ENCODE measurements at places on chromosomes 7 and 10.

GRCh38 chr10:83343676-83344075, 795.6 kb upstream of the GHITM start:
- no peak for DNase-seq

GRCh38 chr10:10482613-10483012, 535.1 kb upstream of the CELF2 start:
- no peak for DNase-seq

DNA sequence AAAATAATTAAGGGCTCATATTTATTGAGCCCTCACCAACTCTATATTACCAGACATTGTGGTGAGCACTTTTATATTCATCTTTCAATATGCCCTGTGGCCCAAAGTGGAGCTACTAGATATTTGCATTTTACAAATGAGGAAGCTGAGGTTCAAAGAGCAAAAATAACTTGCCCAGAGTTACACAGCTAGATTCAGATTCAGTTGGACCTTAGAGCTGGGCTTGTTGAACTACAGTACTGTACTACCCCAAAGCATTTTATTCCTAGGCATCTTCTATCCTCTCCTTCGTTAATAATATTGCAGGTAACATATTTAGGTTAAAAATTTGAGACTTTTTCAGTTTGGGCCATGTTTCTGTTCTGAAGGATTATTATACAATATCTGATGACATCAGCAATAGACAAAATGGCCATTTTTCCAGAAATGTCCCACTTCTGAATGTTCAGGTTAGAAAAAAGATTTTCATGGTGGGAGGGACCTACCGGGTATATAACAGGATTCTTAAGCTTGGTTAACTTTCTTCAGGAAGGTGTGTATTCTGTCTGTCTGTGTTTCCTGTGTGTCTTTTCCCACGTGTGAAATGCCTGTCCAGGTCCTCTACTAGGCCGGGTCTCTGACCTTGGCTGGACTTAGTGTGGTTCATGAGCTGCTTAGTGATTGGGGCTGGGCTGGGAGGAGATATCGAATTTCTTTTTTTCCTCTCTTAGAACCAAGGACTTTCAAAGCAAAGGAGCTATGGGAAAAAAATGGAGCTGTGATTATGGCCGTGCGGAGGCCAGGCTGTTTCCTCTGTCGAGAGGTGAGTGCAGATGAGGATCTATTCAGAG, 13.6 kb downstream of the PRXL2A start:
- no peak for DNase-seq

DNA sequence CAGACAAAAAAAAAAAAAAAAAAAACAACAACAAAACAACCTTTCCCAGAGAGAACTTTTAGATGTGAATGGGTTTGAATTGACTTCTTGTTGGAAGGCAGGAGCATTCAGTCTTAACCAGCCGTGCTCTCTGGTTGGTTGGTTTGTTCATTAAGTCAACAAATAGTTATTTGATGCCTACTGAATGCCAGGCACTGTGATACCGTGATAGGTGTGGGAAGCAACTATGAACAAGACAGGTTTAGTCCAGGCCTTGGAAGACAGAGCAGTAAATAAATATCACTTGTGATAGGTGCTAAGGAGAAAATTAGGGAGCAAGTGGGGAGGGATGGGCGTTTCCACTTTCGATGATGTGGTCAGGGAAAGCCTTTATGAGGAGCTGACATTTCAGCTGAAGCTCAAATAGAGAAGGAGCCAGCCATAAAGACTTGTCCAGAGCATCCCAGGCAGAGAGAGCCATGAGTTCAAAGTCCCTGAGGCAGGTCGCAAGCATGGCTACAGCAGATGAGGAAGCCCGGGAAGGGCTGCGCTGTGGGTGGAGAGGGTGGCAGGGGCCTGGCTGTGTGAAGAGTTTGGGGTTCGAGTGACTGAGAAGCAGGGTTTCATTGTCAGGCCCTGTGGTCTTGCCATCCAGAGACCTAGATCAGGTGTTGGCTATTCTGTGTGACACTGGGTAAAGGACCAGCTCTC, 8.0 kb downstream of the TSPAN15 start:
- no peak for DNase-seq

DNA sequence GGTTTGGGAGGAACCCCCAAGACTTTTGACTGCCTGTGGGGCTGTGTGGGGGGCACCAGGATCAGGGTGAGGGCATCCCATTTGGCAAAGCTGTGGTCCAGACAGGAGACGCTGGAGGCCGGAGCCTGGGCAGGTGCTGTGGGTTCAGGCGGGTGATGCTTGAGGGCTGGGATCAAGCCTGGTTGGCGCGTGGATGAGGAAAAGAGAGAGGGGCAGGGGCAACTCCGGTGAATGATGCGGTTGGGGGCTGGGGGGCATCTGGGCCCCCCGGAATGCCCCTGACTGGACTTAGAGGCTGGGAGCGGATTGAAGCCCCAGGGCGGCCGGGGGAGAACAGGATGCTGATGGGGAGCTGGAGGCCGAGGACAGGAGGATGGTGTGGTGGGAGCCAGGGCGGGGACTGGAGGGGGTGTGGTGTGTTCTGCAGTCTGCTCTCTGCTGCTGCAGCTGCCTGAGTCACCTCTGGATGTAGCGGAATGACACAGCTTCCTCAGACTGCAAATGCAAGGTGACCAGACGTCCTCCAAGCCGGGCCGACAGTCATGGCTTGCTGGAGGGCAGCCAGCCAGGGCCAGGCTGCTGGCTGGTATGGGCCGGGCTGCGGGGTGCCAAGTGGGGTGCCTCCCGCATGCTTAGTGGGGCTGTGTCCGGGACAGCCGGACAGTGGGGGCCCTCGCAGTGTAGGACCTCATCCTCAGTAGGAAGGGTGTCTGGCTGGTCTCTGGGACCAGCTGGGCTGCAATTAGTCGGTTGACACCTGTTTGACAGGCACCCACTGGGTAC, 3.2 kb downstream of the MAFK start:
- DNase-seq = no peak

- DNase-seq = no peak
Observed at GRCh38 chr10:132879408-132880127, 62.8 kb downstream of the CFAP46 start.

GRCh38 chr7:111027396-111027795, 63.5 kb upstream of the LRRN3 start:
- DNase-seq = no peak

GRCh38 chr10:6537770-6538169, 42.3 kb downstream of the PRKCQ start:
- no peak for DNase-seq

DNA sequence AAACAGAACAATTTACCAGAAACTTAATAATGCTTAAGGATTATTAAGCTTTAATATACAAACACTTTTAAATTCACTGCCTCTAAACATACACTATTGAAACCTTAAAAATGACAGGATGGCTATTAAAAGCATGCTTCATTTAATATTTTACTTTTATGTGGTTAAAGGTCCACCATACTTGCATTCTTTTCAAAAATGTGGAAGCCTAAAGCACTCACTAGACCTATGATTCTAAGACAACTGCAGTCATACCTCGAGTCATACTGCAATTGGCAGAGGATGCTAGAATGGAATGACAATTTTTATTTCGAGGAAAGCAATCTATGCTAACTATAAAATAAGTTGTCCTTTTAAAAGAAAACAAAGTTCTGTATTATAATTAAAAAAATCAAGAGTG, 85.3 kb downstream of the PIP4K2A start:
- no peak for DNase-seq

- no peak for DNase-seq
Observed at GRCh38 chr7:70738151-70738885, 393.6 kb upstream of the GALNT17 start.

GRCh38 chr7:157693071-157693520, 356.3 kb downstream of the DNAJB6 start:
- DNase-seq = no peak

GRCh38 chr7:142338633-142339501, 81.0 kb upstream of the PRSS58 start:
- peak; percentile 44 for DNase-seq

DNA sequence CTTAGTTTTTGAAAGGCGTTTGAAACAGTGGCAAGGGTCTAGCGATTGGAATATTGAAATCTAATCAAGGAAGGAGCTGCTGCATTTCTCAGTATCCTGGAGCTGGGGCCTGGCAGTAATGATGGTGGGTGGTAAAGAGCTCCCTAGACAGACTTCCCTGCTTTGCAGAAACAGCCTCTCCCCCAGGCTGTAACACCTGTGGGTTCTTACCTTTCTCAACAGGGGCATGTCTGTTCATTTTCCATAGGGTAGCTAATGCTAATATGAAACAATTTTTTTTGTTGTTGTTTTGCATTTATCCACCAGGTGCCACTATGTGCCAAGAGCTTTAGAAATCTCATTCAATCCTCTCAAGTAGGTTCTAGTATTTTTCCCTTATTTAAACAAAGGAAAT, 345.5 kb downstream of the REEP3 start:
- DNase-seq = no peak

DNA sequence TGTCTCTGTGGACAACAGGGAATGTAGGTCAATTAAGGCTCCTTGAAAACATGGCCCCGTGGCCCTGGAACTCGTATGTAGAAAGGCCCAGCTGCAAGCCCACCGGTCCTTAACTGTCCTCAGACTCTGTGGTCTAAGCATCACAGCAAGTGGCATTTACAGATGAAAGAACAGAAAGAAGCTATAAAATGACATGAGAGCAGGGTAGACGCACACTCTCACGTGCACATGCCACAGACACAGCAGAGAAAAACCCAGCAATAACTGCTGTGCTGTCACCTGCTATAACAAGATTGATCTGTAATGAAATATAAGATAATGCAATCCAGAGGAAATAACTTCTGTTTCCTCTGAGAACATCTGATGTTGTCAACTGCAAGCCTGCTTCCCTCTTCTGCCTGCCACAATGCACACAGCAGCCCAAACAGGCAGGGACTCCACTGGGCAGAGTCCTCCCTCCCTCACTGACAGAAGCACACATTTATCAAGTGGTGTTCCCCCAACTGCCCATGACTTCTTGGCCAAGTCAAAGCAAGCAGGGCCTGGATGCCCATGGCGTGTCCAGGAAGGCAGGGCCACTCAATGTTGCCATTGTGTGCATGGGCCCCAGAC, 63.9 kb downstream of the GFRA1 start:
- DNase-seq = no peak

- DNase-seq = no peak
Observed at GRCh38 chr10:46536171-46536570, 20.3 kb downstream of the GPRIN2 start.

DNA sequence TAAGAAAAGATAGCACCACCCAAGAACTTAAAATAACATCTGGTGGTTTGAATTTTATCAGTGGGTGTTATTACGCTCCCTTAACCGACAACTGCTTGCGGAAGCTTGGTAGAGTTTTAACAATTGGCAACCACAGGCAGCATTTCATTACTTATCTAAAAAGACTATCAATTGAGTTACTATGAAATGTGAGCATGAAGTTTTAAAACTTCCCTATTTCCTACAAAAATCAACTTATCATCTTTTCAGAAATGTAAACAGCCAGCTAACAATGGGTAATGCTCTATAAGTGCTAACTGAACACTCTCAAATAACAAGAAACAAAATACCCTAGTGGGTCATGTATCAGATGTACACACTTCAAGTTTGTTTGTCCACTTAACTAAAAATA, 68.8 kb downstream of the OSBPL3 start:
- DNase-seq = no peak

- DNase-seq = no peak
Observed at GRCh38 chr7:4700577-4701235, 18.6 kb downstream of the FOXK1 start.

DNA sequence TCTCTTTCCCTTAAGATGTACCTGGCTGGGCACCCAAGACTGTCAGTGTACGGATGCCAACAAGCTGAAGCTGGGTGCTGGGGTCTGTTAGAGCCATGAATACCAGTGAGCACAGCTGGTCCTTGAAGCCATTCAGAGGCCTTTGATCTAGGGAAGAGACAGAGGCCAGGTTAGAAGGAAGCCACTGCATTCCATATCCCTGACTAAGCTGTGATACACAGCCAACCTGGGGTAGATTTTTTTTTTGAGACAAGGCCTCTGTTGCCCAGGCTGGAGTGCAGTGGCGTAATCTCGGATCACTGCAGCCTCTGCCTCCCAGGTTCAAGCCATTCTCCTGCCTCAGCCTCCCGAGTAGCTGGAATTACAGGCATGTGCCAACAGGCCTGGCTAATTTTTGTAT, 20.8 kb downstream of the ZDHHC16 start:
- no peak for DNase-seq

DNA sequence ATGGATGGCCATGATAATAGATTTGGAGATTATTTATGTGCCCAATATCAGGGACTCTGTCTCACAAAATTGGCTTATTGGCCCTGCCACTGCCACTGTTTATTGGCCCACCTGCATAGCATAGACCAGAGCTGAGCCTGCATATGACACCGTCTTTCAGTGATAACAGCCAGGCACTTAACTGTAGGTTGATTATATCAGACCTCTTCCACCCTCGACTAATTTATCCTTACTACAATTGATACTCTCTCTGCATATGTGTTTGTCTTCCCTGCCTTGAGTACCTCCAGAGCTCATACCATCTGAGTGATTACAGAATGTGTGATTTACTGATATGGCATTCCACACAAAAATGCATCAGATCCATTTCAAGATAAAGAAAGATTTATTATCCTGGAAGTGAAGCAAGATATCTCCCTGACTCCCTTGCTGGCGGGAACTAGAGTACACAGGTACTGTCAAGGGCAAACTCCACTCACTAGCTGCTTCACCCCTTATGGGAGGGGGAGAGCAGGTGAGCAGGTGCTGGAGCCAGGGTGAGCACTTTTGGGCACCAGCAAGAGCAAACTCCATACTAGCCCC, 13.1 kb upstream of the SAMD9L start:
- DNase-seq = no peak

- no peak for DNase-seq
Observed at GRCh38 chr7:108002726-108003598, at the start of gene LAMB1. TSS of gene LAMB1 (minus strand) at chr7:108003161. CDS start at chr7:108002885, 276 bp downstream.

GRCh38 chr7:88040694-88041093, 106.6 kb downstream of the ADAM22 start:
- no peak for DNase-seq

- no peak for DNase-seq
Observed at GRCh38 chr7:40836218-40836617, 701.4 kb downstream of the SUGCT start.

DNA sequence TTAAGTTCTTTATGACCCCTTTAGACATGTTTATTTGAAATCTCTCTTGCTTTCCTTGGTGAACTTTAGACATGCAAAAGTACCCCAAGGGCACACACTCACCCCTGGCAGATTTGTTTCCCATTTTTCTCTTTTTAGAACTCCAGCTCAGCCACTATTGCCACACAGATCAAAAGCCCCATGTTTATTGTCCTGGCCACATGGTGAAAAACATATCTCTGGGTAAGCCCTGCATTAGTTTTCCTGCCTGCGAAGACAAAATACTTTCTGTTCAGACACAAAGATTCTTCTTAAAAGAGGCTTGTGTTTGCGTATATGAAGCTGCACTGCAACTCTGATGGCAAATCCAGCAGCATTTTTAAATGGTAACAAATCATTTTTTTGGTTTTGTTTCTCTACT, 200.0 kb downstream of the POLR1F start:
- DNase-seq = no peak

- DNase-seq = no peak
Observed at GRCh38 chr7:55570218-55570873, 2.0 kb downstream of the VOPP1 start.
